Occipital lobe (tissue), 3 donors: ENCODE measurements at places on chromosomes 5 and 9. TPM values are rescaled to one million over a fixed set of nuclear protein-coding genes. Genes with fewer than 3 reads are reported as not detected.

DNA sequence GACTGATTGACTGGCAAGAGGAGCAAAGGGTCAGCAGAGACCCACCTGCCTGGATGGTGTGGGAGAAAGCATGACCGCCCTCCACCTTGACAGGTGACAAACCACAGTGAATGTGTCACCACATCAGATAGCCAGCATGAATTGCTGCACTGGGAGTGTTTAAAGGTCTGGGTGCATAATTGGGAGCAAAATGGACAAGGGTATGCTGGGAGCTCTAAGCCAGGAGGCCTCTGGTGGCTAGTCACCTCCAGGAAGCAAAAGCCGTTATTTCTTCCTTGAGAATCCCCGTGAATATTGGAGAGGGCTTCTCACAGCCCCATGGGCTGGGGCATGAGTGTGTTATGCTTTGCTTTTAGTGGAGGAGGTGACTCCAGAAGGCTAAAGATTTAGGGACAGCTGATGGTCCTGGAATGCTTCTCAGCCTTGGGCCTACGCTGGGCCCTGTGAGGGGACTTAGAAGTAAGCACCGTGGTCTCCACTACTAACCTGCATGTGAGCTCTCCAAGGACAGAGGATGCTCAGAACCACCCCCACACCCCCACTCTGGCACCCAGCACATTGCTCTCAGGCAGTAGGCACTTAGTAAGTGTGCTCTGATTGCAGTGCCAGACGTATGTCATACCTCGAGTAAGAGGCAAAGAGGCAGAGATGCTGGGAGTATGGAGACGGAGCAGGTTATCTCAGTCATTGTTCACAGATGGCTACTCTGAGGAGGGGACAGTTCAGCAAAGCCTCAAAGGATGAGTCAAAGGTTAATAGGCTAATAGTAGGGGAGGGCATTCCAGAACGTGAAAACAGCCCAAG, 9.1 kb upstream of the IRF1 start:
- DNase-seq = no peak

DNA sequence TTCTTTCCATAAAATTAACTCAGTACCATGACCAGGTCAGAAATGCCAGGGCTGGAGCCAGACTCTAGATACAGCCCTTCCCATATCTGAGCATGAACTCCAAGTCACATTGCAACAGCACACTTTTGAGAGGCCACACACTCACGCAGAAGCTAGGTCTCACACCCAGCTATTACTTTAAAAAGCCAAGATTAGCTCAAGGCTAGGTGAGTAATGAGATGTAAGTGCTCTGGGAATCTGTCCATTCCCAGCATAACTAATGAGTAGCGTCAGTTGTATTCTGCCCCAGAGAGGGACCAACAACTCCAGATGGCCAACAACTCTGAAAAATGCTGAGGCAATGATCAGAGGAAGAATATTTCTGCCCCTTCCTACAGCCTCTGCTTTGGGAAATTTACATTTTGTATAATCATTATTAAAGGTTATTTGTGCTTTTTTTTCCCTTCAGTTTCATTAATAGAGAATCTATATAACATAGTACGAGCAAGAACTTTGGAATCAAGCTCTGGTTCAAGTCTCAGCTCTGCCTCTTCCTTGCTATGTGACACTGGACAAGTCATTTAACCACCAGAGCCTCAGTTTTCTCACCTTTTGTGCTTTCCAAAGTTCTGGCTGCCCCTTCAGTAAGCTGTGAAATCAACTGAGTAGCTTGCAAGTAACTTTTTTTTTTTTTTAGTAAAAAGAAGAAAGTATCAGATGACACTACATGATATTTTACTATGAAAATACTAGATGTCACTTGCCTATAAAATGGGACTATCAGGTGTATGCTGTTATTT, 118.3 kb downstream of the NR6A1 start:
- no peak for DNase-seq

Gene HRH2
- total RNA-seq = 6.9 TPM

Gene FGF1
- 6.9 TPM for total RNA-seq

Gene SPATA31C1
- not detected for total RNA-seq
